ENCODE measurements at places on chromosomes 16 and 17.

GRCh38 chr16:89646906-89647305, 10.6 kb downstream of the CHMP1A start:
- DNase-seq = no peak

DNA sequence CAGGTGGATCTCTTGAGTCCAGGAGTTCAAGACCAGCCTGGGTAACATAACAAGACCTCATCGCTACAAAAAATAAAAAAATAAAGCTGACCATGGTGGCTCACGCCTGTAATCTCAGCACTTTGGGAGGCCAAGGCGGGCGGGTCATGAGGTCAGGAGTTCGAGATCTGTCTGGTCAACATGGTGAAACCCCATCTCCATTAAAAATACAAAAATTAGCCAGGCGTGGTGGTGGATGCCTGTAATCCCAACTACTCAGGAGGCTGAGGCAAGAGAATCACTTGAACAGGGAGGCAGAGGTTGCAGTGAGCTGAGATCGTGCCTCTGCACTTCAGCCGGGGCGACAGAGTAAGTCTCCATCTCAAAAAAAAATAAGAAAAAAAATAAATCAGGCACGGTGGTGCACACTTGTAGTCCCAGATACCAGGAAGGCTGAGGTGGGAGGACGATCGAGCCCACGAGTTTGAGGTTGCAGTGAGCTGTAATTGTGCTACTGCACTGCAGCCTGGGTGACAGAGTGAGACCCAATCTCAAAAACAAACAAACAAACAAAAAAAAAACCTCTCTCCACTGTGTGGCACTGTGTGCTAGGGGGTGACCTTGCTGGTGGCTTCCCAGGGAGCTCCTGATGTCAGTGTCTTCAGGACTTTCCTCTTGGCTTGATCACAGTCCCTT, 19.8 kb upstream of the MAPK3 start:
- no peak for DNase-seq

GRCh38 chr17:55624772-55625433, 97.8 kb downstream of the TMEM100 start:
- DNase-seq = no peak

- DNase-seq = no peak
These were observed 188.2 kb downstream of the FTO start for GRCh38 chr16:53892155-53892554.

DNA sequence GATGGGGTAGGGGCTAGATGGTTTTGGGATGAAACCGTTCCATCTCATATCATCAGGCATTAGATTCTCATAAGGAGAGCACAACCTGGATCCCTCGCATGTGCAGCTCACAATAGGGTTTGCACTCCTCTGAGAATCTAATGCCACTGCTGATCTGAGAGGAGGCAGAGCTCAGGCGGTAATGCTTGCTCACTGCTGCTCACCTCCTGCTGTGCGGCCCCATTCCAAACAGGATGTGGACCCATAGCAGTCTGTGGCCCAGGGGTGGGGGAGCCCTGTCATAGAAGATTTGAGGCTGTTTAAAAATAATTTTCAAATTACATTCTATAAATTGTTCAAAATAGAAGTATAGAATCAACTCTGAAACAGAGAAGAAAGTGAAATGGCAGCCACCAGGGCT, 50.8 kb downstream of the PHKB start:
- DNase-seq = no peak

DNA sequence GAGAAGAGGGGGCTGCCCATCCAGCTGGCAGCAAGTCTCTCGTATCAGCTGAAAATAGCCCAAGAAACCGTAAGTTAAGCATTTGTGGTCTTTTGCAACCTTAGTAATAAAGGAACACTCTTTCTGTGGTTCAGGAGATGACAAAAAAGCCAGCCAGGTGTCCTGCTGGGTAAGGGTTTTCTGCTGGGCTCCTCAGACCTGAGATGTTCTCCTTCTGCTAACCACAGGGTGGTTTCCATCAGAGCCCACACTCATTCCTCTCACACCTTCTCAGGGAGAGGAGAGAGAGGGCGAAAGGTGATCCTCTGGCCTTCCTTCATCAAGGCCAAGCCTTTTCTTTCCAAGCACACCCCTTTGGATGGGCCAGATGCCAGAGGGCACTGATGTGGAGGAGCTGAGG, 70.7 kb downstream of the TEX14 start:
- no peak for DNase-seq

GRCh38 chr17:19897090-19897837, 29.5 kb upstream of the ULK2 start:
- DNase-seq = no peak

GRCh38 chr17:61065263-61065773, 334.3 kb upstream of the TBX2 start:
- no peak for DNase-seq

- no peak for DNase-seq
These were observed 5.4 kb upstream of the LHX1 start for GRCh38 chr17:36931697-36932382.

GRCh38 chr17:50424996-50425681, 879 bp upstream of the ACSF2 start:
- no peak for DNase-seq

DNA sequence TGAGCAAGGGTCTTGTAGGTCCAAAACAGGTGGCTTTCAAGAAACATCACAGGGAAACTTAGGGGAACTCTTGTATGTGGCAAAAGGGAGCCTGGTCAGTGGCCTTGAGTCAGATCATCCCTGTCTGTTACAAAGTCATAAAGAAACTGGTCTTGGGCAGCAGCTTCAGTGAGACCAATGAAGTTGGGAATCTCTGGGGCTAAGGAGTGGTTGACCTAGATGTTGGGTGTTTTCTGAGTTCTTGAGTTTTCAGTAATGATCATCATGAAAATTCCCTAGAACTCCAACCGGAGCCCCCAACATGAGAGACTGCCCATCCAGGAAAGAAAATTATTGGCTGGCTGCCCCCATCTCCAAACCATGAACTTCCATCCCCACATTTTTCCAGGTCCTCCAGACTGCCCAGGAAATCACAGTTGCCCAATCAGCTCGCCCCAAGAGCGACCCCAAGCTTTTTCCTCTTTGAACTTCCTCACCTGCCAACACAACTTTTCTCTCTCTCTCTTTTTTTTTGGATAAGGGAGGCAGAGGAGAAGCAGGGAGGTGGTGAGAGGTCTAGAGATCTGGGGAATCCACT, 3.9 kb downstream of the CCR7 start:
- no peak for DNase-seq

GRCh38 chr17:18043491-18043890, 4.3 kb downstream of the GID4 start:
- DNase-seq = no peak

GRCh38 chr17:39208136-39208535, 8.1 kb downstream of the RPL19 start:
- DNase-seq = no peak

GRCh38 chr16:82582975-82583374, 43.8 kb upstream of the CDH13 start:
- DNase-seq = no peak

GRCh38 chr17:27418366-27418615, 38.0 kb upstream of the KSR1 start:
- no peak for DNase-seq

- no peak for DNase-seq
These were observed 3.0 kb downstream of the CBX8 start for GRCh38 chr17:79793924-79794304.

GRCh38 chr17:48549281-48549630, 4.3 kb upstream of the HOXB2 start:
- no peak for DNase-seq

DNA sequence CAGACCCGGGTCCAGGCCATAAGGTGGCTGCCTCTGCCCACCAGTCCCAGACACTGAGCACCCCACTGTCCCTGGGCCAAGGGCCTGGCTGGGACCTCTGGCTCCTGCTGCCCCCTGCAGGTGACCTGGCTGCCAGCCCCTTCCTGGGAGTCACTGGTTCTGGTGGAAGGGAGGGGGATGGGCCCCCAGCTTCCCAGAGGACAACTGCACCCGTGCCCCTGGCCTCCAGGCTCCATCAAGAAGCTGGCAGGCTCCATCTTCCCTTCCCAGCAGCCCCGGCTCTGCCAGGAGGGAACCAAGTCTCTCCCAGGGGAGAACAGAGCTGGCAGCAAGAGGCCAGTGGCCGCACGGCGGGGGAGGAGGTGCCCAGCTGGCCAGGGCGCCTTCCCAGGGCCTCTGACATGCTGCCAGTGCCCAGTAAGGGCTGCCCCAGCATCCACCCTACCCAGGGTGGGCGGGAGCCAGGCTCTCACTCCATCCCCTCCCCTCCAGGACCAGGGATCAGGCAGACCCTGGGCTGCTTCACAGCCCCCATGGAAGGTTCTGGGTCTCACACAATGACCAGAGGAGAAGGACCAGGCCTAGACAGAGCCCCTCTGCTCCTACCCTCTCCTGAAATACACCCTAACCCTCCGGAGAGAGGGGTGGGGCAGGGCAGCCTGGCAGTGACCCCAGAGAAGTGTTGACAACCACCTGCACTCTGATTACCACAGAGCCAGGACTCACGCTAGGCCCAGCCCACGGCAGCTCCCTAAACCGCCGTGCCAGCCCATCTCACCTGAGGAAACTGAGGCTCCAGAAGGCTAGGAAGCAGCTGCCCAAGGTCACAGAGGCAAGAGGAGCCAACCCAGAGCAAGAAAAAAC, 3.6 kb downstream of the CLUH start:
- no peak for DNase-seq

- DNase-seq = no peak
These were observed 21.1 kb downstream of the CACNG4 start for GRCh38 chr17:66985338-66986237.

DNA sequence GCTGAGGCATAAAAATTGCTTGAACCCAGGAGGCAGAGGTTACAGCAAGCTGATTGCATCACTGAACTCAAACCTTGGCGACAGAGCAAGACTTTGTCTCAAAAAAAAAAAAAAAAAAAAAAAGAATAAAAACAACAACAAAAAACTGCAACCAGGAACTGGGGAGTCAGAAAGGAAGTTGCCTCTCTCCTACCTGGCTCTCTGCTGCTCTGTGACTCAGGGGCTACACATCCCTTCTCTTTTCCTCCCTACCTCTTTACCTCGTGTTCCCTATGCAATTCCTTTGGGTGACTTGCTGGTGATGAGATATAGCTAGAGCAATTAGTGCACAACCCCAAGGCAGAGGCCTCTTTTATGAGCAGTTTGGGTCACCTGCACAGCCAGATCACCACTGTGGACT, 95.9 kb downstream of the ABCC1 start:
- DNase-seq = no peak

- DNase-seq = no peak
These were observed 14.7 kb downstream of the AIPL1 start for GRCh38 chr17:6420173-6420641.

Measured in NCI-H187 treated with DMSO at 0.1 percent for 48 hours (cell line).